ENCODE measurements at places on chromosomes 6 and 20. TPM values are rescaled to one million over a fixed set of nuclear protein-coding genes. Genes with fewer than 3 reads are reported as not detected.

- DNase-seq, result peak; percentile 81
These were observed 7.8 kb upstream of the APMAP start for GRCh38 chr20:25000268-25000801.

DNA sequence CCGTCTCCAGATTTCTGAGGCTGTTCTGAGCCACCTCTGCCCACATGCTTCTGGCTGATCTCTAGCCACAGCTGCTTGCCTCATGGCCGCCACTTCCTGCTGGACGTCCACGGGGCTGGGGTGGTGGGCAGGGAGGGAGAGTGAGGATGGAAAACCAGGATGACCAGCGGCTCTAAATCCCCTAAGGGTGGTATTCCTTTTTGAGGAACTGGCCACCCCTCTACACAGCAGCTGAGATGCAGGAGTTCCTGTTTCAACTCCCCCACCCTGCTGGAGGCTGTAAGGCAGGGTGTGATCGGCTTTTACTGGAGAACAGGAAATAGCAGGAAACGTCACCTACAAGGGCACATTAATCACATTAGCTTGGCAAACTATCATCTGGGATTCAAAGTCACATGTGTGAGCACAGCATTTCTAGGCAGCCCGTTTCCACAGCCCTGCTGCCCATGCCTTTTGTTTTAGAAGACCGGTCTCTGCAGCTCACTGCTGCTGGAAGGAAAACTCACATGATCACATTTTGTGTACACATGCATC lies 181.6 kb upstream of the ECI2 start:
- peak; percentile 49 for DNase-seq

DNA sequence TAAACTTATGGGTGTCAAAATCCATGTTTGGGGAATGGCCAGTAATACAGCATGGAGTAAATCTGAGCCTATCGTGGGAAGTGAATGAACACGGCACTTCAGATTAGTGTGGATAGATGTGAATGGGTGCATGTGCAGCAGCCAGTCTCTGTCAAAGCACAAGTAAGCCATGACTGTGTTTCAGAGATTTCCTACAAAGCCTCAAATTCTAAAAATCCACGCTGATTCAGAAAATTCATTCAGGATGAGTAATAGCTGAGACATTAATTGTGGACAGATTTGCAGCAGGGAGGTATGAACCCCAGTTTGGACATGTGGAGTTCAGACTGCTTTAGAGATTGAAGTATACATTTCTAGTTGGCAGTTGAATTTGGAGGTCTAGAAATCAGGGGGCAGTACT lies 115.1 kb downstream of the QKI start:
- no peak for DNase-seq

- DNase-seq, result no peak
These were observed 8.9 kb upstream of the TAAR5 start for GRCh38 chr6:132598473-132598872.

DNA sequence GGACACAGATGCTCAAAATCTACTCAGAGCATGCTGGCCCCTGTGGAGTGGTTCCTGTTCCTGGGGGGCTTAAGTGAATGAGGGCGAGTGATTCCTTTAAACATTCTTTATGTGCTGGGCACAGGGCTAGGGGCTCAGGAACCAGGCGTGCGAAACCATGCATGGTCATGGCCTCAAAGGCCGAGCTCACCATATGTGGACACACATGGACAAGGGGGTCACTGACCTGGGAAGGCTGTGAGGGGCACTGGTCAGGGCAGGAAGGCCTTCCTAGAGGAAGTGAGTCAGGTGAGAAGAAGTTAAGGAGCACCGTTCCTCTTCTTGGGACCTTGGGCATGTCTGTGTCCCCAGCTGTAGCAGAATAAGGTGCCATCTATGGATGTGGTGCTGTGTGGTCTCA lies 74.6 kb upstream of the BHLHE23 start:
- DNase-seq, result no peak

The SLC17A2 gene
- total RNA-seq, result not detected

The KIAA1755 gene
- 5.4 TPM for total RNA-seq

The GPR6 gene
- total RNA-seq, result not detected

All from Right ventricle myocardium superior (tissue), 1 donor.